Activated CD8-positive, alpha-beta T cell treated with anti-CD3 and anti-CD28 coated beads for 36 hours (primary cell): ENCODE measurements at places on chromosomes 2 and 18. TPM values are rescaled to one million over a fixed set of nuclear protein-coding genes. Genes with fewer than 3 reads are reported as not detected.

STK39 gene
- total RNA-seq = 32.8 TPM

GALR1 gene
- total RNA-seq = not detected

RNMT gene
- 76.4 TPM for total RNA-seq

CD28 gene
- total RNA-seq = 97.3 TPM

ABHD1 gene
- 0.36 TPM for total RNA-seq

DOK6 gene
- total RNA-seq = not detected

ACADL gene
- not detected for total RNA-seq

COLEC12 gene
- not detected for total RNA-seq

SDC1 gene
- total RNA-seq = 0.11 TPM

EIF4E2 gene
- total RNA-seq = 50.4 TPM

VIL1 gene
- not detected for total RNA-seq

DAW1 gene
- total RNA-seq = not detected

SATB2 gene
- total RNA-seq = 0.14 TPM

SERPINB13 gene
- not detected for total RNA-seq

ASB1 gene
- 48.1 TPM for total RNA-seq

ZAP70 gene
- total RNA-seq = 218 TPM

SERPINB8 gene
- total RNA-seq = 6.3 TPM

NEU4 gene
- 0.54 TPM for total RNA-seq

STAT4 gene
- 70.8 TPM for total RNA-seq

ASPRV1 gene
- total RNA-seq = 0.76 TPM

PJVK gene
- 4.6 TPM for total RNA-seq

TLX2 gene
- total RNA-seq = not detected
